Activated CD4-positive, alpha-beta T cell treated with anti-CD3 and anti-CD28 coated beads, Interleukin-2, amount 50 U/mL, for 4 hours (primary cell): ENCODE measurements at places on chromosomes 3 and 15.

GRCh38 chr3:186933816-186934215 is 3.5 kb downstream of the ST6GAL1 start:
- no peak for DNase-seq

DNA sequence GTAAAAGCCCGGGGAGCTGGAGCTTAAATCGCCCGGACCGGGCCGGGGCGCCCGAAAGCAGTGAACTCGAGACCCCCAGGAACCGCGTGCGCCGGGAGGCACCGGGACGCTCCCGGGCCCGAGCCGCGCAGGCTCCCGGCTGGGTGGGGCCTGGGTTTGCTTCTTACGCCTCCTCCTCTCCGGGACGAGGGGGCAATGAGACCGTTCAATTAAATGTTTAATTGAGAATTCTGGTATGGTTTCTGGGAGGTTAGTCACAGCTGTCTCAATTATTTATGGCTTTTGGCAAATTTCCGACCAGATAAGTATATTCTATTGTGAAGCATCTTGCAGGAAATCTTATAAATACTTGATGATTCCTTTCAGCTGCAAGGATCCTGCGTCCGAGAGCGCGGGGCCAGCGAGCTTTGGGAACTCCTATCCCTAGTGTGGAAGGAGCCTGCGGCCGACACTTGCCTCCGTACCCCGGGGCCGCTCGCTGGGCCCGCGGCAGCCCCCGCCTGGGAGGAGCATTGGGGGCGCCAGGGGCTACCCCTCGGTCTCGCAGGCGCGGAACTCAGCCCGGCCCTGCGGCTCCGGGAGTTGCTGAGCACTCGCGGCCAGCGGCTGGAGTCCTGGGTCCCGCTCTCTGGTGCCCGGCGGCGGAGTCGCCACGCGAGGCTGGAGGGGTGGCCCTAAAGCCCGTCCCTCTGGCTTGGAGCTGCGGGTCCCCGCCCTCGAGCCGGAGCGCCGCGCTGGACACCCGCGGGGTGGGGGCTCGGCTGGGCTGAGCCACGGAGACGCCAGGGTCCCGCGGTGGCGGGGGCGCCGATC is 10.3 kb downstream of the ISL2 start:
- no peak for DNase-seq

DNA sequence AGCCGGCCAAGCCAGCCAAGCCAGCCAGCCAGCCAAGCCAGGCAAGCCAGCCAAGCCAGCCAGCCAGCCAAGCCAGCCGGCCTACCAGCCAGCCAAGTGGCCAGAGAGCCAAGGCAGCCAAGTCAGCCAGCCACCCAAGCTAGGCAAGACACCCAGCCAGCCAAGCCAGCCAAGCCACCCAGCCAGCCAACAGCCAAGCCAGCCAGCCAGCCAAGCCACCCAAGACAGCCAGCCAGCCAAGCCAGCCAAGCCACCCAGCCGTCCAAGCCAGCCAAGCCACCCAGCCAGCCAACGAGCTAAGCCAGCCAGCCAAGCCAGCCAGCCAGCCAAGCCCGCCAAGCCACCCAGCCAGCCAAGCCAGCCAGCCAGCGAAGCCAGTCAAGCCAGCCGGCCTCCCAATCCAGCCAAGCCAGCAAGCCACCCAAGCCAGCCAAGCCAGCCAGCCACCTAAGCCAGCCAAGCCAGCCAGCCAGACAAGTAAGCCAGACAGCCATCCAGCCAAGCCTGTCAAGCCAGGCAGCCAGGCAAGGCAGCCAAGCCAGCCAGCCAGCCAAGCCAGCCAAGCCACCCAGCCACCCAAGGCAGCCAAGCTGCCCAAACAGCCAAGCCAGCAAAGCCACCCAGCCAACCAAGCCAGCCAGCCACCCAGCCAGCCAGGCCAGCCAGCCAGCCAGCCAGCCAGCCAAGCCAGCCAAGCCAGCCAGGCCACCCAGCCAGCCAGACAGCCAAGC is 200.5 kb downstream of the GOLGA6L6 start:
- peak; percentile 43 for DNase-seq

GRCh38 chr3:171225708-171226107 is 199.2 kb upstream of the SLC2A2 start:
- DNase-seq: no peak

DNA sequence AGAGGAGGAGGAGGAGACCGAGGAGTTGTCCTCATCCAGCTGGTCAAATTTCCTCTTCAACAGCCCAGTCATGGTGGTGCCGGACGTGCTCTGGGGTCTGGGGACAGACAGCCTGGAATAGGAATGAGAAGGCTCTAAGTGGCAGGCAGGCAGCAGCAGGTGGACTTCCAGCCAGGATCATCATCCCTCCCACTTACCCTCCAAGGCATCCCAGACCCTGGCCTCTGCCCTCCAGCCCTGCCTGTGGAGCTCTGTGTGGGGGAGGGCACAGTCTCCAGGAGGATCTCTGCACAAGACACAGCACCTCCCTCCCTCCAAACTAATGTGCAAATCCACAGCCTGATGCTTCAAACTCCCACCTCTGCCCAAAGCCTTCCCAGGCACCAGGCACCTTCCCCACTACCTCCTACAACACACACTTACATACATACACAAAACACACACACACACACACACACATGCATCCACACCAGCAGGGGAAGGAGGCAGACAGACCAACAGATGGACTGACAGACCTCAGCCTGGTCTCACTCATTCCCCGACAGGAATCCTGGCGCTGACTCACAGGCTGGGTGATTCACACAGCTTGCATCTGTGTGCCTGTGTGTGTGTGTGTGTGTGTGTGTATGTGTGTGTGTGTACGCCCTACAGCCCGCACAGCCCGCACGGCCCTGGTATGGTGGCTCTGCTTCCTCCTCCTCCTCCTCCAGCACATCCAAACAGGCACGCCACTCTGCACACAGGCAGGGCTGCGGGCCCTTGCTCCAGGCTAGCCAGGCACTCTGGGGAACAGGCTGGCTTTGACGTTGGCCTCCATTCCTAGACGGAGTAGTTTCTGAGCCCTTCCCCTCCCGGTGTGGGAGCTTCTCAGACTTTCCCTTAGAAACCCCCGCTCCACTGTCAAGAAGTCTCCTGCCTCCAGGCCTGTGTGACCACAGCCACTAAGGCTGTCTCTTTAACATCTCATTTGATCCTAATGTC is 6.5 kb downstream of the CSRNP1 start:
- DNase-seq: peak; percentile 71

DNA sequence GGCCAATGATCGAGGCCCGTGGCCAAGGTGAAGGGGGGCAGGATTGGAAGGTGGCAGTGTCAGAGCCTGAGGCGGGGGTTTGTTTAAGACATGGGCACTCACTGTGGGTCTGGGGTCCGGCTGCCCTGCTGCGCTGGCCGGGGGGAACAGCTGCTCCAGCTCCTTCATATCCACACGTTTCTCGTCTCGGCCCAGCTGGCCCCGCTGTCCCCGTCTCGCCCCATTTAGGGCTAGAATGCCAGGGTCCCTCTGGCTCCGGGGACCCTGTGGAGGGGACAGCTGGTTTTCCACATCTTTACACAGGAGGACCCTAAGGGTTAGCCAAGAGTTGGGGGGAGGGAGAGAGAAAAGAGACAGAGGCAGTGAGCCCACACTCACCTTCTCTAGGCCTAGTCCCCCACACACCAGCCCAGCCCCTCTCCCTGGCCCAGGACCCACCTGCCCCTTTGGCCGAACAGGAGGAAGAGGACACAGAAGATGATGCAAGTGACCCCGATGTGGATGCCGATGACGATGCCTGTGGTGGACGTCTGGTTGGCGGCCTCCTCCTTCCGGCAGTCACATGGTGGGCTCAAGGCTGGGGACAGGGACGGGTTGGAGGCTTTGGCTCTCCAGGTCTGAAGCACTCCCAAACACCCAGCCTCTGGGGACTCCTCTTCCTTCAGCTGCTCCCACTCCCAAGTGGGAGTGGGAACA is 25.0 kb downstream of the RNU5B-1 start:
- DNase-seq: no peak

DNA sequence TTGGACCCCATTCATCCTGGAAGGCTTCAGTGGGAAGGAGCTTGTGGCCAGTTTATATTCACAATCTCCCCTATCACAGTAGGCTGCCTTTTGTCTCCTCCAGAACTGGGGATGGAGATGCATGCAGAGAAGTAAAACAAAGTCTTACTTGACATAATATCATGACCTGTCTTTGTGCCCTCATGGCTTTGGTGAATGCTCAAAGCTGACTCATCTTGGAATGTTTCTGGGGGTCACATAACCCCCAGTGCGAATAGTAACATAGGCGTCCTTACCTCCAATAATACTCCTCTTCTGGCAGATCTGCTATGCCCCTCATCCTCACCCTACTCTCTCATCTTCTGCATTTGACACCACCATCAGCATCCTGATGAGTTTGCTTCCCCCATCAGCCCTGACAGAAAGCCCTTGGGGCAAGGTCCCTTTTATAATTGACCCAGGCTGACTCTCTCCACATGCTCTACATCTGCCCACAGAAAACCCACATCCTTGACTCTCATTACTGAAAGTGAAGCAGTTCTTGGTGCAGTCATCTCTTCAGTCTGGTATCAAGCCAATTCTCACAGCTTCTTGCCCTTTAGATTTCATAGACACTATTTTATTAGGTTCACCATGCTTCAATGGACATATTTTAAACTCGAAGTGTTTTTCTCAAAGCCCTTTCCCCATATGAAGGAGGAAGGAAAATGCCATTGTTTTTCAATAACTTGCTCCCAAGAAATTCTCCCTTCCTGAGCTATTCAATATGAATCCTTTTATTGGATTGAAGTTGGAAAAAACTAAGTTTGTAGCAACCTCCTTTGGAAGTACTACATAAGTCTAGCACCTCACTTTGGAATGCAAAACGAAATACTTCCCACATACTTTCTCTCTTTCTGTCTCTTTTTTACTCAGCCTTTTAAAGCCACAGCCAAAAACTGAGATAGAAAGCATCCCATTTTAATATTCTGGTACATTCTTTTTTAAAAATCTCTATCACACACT is 36.6 kb downstream of the OSTN start:
- no peak for DNase-seq

GRCh38 chr15:48946074-48946839 is 17.5 kb downstream of the SHC4 start:
- no peak for DNase-seq

GRCh38 chr3:129553719-129554118 is 10.7 kb downstream of the H1-8 start:
- DNase-seq: no peak

DNA sequence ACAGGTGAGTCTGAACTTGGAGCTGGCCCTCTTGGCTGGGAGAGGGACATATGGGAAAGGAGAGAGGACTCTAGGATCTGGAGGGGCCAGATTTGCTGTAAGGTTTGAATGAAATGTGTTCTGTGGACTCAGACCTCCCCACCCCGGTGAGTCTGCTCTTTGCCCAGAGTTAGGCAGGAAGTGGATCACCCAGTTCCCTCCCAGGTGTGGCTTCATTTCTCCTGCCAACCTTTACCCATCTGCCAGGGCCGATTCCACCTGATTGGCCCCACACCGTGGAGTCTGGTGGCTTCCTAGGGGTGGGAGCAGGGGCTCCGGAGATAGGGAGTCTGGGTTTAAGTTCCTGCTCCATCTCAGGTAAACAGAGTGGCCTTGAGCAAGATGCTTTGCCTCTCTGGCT is 25.5 kb downstream of the CD276 start:
- no peak for DNase-seq

GRCh38 chr3:149970716-149971402 is at the start of gene PFN2:
TSS of gene PFN2 (minus strand) at chr3:149970895. CDS start at chr3:149970856, 39 bp downstream.
- DNase-seq: peak; percentile 45

GRCh38 chr3:36477655-36478054 is 97.4 kb downstream of the STAC start:
- no peak for DNase-seq

DNA sequence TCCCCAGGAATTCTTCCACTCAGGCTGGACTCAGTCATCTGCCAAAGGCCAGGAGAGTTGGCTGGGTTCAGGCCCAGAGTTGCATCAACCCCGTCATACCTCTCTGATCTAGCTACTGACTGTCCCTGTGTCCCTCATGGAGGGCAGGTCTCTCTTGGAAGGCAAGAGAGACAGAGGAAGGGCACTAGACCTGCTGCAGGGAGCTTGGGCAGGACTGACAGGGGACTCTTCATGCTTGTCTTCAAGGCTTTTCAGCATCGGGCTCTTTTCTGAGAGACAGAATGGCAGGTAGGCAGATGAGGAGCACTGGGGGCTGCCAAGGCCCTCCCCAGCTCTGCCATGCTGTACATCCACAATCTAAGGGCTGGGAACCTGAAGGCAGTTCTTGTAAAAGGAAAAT is 140.1 kb upstream of the MRPS22 start:
- no peak for DNase-seq

DNA sequence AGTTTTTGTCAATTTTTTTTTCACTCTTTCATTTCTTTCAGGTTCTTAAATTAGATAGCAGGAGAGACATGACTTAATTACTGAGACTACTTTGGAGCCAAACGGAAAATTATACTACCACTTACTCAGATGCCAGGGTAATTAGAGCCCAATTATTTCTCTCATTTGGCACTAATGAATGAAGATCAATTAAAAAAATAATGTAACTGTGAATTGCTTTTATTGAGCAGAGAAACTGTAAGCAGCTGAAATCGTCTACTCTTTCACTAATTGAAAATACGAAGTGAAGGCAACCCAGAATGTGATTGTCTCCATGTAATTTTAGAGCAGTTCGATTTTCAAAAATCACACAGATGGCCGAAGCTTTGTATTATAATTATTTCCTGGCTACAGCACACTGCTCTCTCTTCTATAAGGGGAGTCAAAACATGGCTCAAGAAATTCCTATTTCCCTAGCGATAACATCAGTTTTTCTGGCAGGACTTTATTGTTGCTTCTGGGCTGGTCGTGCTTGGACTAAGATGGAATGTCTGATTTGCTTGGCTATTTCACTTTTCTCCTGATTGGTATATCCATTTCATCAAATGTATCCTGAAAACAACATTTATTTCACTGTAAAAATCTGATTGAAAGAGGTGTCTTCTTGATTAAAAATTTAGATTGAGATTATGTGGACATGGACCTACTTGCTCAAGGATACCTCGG is 55.8 kb upstream of the PDZRN3 start:
- no peak for DNase-seq

- no peak for DNase-seq
These were observed 83.4 kb downstream of the VPS8 start for GRCh38 chr3:184895350-184895749.

DNA sequence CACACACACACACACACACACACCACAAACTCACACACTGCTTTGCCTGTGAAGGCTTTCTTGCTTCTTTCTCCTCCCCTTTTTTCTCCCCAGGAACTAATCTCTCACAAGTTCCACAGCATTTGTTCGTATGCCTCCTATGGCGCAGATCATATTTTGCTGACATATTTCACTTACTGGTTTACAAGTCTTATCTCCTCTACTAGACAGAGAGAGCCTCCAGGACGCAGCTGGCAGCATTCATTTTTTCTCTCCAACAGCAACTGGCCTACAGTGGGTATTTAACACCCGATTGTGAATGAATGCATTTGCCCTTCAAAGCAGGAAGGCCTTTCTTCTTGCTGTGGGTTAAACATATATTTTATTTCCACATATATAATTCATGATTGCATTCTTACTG is 47.0 kb upstream of the DLG1 start:
- DNase-seq: no peak

DNA sequence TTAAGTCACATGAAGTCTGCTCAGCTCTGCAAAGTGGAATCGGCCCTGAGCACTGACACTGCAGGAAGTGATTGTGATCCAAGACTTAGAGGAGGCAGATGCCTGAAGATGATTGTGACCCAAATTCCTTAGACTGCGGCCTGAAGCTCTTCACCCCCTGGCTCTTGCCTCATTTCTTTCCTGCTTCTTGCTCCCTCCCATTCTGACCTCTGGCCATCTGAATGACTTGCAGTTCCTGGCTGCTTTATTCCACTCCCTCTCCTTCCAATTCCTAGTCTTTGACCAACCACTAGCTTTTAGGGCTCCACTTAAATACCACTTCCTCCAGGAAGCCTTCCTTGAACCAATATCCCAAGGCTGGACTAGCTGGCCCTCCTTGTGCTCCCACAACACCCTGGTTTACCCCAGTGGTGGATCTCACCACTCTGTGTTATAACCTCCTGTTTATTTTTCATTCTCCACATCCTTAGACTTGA is 9.9 kb upstream of the EPB42 start:
- no peak for DNase-seq
